Ovary (tissue), 10 donors: ENCODE measurements at places on chromosomes 2 and 18.

DNA sequence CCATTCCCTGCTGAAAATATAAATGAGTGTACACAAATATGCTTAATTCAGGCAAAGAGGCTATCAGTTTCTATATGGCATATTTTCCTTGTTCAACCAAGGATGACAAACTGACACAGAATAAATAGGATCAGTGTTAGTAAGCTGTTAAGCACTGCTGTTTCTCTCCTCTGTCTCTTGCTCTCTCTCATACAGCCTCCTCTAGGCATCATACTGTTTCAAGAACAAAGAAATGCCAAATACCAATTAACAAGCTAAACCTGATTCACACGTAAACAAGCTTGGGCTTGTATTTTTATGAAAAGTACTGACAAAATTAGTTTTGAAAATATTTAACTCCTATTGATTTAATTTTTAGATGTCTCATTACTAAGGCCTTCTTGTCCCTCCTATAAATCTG, 1027.2 kb upstream of the ACVR2A start:
- no peak for DNase-seq
- no peak overlapping the region for H3K27ac ChIP-seq

- H3K27ac ChIP-seq, result no peak overlapping the region
- H3K27me3 ChIP-seq, result no peaks in the 10 kb centered on the region
- no peak for DNase-seq
- no peaks in the 10 kb centered on the region for H3K4me1 ChIP-seq
- no peaks in the 10 kb centered on the region for H3K36me3 ChIP-seq
These were observed 505.4 kb upstream of the MYT1L start for GRCh38 chr2:2836343-2837070.

DNA sequence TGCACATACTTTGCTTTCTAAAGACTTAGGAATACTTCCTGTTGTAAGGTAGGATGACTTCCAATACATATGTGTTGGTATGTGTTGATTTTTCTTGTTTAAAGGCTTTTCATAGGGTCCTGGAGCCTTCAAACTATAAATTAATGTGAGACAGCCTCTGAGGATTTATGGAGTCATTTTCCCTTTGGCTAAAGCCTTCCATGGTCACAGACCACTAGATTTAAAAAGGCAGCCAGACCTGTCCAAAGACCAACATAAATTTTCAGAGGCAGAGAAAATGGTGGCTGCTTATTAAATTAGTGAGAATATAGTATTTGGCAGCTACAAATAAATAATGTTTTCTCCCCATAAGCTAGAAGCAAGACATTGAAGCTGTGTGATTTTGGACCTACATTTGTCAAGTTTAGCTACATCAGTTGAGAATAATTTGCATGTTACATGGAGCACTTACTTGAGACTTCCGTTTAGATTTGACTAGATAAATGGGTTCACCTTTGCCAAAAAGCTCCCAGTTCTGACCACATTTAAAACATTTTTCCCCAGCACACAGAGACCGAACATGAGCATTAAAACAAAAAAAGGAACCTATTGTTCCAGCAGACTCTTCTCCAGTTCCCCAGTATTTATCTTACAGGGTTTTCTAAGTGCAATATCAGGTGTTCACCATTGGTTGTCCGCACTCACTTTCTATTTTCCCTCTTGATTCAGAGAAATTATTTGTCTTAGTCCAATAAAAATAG, 402.9 kb downstream of the PARD3B start:
- DNase-seq, result no peak
- H3K27me3 ChIP-seq, result no peaks in the 10 kb centered on the region
- H3K4me3 ChIP-seq, result no peak overlapping the region

GRCh38 chr2:199366406-199366805, 91.3 kb downstream of the SATB2 start:
- no peaks in the 10 kb centered on the region for H3K4me1 ChIP-seq
- DNase-seq, result no peak
- H3K4me3 ChIP-seq, result no peak overlapping the region
- no peak overlapping the region for H3K27ac ChIP-seq
- no peaks in the 10 kb centered on the region for H3K27me3 ChIP-seq
- H3K36me3 ChIP-seq, result no peaks in the 10 kb centered on the region

DNA sequence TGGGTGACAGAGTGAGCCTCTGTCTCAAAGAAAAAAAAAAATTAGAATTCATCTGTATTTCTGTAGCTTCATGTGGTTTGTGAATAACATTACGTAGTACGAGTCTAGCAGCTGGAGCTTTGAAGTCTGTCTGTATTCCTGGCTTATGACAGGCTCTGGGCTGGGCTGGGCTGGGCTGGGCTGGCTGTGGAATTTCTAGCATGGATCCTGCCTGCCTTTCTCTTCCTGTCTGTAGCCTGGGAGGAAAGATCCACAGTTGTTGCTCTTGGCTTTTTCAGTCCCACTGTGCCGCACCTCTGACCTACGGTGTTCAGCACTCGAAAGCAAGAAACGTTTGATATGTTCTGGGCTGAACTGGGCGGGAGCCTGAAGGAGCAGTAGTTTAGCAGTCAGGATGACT, 55.4 kb downstream of the BOLA3 start:
- DNase-seq, result no peak
- no peak overlapping the region for H3K27ac ChIP-seq
- no peaks in the 10 kb centered on the region for H3K27me3 ChIP-seq
- no peaks in the 10 kb centered on the region for H3K36me3 ChIP-seq

GRCh38 chr2:9097239-9097638, 93.8 kb upstream of the MBOAT2 start:
- no peaks in the 10 kb centered on the region for H3K36me3 ChIP-seq
- no peak overlapping the region for H3K27ac ChIP-seq
- H3K4me3 ChIP-seq, result no peak overlapping the region
- H3K4me1 ChIP-seq, result peaks cover 6% of the 10 kb centered on the region
- DNase-seq, result no peak

DNA sequence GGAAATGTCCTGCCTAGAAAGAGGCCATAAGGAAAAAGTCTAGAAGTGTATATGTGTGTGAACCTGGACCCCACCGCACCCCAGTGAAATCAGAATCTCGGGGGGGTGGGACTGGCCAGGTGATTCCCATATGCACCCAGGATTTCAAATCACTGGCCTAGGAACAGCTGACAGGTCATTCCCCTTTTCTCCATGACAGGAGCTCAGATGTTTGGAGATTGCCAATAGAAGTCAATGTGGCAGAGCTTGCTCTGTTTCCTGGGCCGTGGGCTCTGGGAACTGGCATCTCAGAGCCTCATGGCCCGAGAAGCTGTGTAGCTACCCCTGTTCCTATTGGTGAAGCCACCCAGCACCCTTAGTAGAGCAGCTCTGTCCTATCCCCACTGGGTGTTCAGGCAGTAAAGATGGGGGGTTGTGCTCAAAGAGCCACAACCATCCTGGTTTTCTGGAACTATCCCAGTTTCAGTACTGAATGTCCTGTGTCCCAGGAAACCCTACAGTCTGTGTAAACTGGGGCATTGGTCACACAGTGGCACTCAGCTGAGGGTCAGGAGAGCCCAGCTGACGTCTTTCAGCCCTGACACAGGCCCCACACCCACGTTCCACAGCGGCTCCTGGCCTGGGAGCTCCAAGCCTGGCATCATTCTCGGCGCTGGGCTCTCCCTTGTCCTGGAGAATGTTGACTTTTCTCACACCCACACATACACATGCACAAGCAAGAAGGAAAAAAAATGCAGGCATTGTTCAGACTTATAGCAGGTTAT, 18.9 kb downstream of the GNLY start:
- no peaks in the 10 kb centered on the region for H3K27me3 ChIP-seq
- peaks cover 28% of the 10 kb centered on the region for H3K4me1 ChIP-seq
- no peak overlapping the region for H3K4me3 ChIP-seq
- no peak for DNase-seq

GRCh38 chr2:237818066-237818473, 19.5 kb downstream of the RBM44 start:
- no peaks in the 10 kb centered on the region for H3K36me3 ChIP-seq
- no peak for DNase-seq
- H3K27me3 ChIP-seq, result no peaks in the 10 kb centered on the region
- H3K4me3 ChIP-seq, result no peak overlapping the region
- no peak overlapping the region for H3K27ac ChIP-seq

DNA sequence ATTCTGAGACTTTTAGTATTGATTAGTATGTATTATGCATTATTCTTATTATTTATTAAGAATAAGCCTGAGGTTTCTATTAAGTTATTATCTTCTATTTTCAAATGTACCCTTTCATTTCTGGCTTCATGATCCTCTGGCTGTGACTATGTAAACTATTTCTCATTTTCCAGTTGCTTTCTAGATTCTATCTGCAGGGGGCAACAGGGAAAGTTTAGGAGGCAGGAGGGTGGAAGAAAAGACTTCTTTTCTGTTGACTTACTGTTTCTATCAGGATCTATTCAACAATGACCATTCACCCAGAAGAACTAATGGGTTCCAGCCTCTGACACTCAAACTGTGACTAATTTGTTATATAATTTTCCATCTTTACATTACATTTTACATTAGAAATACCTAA, 653.4 kb upstream of the FSHR start:
- no peak overlapping the region for H3K27ac ChIP-seq
- no peaks in the 10 kb centered on the region for H3K27me3 ChIP-seq
- H3K4me1 ChIP-seq, result no peaks in the 10 kb centered on the region
- H3K4me3 ChIP-seq, result no peak overlapping the region

DNA sequence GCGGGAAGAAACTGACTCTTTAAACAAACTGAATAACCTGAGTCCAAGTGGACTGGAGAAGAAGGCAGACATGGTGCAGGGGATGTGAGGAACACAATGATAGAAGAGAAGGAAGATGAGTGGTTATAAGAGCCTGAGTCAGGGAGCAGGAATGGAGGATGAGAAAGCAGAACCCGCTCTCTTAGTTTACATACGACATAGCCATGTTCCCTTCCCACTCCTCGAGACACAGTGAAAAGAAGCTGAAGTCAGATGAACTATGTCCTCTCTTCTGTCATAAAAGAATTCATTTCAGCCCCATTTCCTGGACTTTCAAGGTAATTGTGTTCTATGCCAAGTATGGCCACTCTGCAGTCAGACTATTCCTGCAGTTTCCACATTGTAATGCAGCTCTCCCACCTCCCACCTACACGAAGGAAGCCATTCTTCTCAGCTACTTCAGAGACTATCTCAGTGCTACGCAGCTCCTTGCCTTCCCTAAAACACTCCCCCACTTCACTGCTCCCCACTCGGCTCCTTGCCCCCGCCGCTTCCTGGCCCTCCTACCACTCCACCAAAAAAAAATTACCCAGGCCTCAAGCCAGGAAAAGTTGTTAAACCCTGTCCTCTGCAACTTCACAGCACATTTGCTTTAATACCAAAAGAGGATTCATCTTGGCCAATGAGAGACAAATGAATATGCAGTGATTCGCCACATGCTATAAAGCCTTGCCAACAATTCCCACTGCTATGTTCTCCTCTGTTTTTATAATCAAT, 323.4 kb upstream of the EPHA4 start:
- no peak overlapping the region for H3K27ac ChIP-seq
- DNase-seq, result no peak
- H3K36me3 ChIP-seq, result no peaks in the 10 kb centered on the region
- no peaks in the 10 kb centered on the region for H3K27me3 ChIP-seq

- H3K27ac ChIP-seq, result no peak overlapping the region
- no peak overlapping the region for H3K4me3 ChIP-seq
These were observed 34.6 kb upstream of the STK17B start for GRCh38 chr2:196205881-196206435.

DNA sequence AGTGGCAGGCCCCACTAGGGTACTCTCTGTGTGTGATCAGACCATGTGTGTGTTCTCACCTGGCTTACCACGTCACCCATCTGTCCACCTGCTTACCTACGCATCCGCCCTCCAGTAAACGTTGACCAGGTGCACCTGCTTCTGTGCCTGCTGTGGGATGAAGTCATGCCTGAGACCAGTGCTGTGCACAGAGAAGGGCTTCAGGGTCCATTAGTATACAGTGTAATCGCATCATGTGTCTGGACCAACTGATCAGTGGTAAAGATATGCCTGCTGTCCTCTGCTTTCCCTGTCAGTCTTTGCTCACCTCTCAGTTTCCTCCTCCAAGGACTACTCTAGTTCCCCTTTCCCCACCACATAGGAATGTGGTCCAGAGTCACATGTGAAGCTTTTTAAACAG, 109.3 kb downstream of the FHOD3 start:
- no peaks in the 10 kb centered on the region for H3K4me1 ChIP-seq
- H3K27ac ChIP-seq, result no peak overlapping the region
- no peak for DNase-seq
- H3K36me3 ChIP-seq, result no peaks in the 10 kb centered on the region
- H3K27me3 ChIP-seq, result no peaks in the 10 kb centered on the region
